ENCODE measurements at places on chromosomes 2 and 18.

DNA sequence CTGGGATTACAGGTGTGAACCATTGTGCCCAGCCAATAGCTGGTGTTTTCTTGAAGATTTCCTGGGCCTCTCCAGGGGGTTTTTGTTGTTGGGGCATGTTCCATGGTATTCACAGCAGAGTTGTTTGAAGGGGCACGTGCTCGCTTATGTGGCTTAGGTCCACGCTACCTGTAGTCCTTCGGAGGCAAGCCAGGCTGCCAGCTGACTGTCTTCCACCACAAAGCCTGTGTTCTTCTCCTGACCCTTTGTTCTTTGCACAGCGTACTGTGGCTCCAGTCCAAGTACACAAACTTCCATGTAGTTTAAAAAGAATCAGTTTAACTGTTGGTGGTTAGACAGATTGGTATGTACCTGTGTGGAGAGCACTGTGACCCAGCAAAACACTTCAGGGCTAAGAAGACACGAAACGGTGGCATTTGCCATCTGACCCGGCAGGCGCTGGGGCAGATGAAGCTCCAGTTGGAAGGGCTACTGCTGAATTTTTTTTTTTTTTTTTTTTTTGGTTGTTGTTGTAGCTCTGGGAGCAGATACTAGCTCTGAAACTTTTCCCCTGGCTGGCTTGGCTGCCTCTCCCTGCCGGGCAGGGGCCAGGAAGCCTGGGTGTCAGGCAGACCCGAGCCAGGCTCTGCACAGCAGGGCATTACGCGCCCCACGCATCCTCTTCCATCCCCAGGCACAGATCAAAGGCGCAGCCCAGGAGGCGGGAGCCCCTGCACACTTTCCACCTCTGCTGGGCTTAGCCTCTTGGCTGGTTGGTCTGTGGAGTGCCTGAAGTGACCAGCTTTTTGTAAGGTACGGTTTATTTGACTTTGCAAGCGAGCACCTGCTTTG lies 5.7 kb downstream of the GREB1 start:
- no peak for DNase-seq

- no peak for DNase-seq
Measured at GRCh38 chr2:54881759-54882158, 158.3 kb downstream of the EML6 start.

GRCh38 chr18:67216846-67217245 lies 299.7 kb downstream of the DSEL start:
- no peak for DNase-seq

DNA sequence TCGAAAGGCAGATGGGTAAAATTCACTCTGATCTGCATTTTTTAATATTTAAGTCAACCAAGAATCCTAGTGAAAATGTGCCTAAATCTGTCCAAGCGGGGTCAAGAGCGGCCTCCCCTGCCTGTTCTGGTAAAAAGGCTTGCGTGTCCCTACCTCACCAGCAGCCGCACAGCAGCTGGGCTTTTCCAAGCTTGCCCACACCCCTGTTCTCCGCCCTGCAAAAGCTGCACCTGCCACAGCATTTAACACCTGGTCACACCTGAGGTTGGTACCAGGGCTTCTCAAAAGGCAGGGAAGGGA lies 25.8 kb upstream of the TMEM182 start:
- no peak for DNase-seq

GRCh38 chr2:120012363-120012762 lies 514 bp upstream of the EPB41L5 start:
- DNase-seq: no peak

- no peak for DNase-seq
Measured at GRCh38 chr18:64379662-64380061, 230.8 kb upstream of the LINC00305 start.

GRCh38 chr2:30631051-30631671 lies 176.1 kb downstream of the CAPN13 start:
- DNase-seq: no peak

DNA sequence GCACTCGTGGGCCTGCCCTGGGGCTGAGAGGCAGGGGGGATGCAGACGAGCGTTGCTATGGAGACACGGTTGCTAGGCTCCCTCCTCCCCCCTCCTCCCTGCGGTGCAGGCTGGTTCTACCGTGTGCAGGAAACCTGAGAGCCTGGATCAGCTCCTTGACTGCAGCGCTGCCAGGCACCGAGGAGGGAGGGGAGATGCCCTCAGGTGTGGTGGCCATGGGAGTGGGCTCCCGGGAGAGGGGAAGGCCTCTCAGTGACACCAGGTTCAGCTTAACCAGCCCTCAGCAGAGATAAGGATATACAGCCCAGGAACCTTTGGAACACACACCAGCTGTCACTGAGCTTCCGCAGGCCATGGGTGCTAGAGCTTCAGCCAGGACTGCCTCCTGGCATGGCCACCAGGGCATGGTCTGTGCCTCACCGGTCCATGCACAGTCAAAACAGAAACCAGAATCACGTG lies 124.4 kb upstream of the PXDN start:
- DNase-seq: no peak

DNA sequence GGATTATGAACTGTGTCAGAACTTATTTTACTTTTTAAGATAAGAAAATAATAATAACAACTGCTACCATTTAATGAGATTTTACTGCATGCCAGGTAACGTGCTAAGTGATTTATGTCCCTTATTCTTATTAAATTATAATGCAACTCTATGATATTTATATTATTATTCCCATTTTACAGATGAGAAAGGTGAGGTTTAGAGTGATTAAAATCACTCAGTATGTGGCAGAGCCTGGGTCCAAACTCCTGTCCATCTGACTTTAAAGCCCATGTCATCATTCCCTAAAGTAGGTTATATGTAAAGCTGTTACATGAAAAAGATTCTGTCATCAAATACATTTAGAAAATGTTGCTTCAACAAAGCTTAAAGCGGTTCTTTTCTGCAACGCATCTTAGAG lies 288.8 kb upstream of the SESTD1 start:
- DNase-seq: no peak

- DNase-seq: no peak
Measured at GRCh38 chr18:33757037-33757436, 179.0 kb downstream of the ASXL3 start.

DNA sequence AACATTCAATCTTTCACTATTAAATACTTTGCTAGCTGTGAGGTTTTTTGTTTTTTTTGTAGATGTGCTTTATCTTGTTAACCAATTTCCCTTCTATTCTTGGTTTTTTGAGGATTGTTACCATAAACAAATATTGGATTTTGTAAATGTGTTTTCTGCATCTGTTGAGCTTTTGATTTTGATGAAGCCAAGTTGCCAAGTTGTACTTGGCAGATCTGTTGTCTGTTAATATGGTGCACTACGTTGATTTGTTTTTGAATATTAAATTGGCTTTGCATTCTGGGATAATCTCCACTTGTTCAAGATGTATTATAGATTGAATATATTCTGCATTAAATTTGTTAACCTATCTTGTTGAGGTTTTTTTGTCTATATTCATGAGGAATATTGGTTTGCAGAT lies 114.6 kb downstream of the VWA3B start:
- DNase-seq: no peak

GRCh38 chr2:203656522-203657287 lies 49.7 kb upstream of the CD28 start:
- no peak for DNase-seq

DNA sequence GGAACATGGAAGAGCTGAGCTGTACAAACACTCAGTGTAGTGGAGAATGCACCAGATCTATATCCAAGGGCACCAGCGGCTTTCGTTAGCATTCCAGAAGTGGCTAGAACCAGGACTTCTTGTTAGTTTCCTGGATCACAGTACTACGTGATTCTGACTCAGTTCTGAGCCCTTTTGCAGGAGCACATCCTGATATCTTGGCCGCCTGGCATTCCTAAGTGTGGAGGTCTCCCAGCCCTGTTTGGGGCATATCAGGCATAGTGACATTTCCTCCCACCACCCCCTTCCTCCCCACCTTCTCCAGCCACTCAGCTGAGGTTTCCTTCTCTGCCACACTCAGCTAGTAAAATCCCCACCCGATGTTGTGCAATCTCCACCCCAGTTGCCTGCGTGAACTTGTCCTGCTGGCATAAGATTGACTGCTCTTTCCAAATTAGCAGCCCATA lies 63.4 kb downstream of the BMP10 start:
- no peak for DNase-seq

- DNase-seq: no peak
Measured at GRCh38 chr2:113119111-113119510, 8.3 kb upstream of the IL1RN start.

- no peak for DNase-seq
Measured at GRCh38 chr2:12432985-12433625, 283.6 kb upstream of the TRIB2 start.

DNA sequence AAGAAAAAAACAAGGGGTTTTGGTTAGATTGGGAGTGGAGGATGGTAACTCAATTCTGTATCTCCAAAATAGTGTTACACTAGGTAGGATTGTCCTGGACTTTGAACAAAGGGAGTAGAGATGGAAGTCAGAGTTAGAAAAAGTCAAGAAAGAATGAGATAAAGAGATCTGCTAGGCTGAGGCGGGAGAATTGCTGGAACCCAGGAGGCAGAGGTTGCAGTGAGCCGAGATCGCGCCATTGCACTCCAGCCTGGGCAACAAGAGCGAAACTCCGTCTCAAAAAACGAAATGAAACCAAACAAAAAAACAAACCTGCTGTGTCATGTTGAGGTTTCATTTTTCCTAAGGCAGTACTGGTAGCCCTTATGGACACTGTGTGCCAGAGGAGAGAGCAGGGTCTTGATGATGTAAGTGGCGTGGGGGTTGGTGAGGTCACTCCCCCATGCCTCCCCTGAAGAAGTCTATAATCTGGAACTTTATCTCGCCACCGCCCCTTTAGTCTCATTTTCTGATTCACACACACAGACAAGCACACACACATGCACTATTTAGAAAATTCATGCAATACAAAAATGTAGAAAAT lies 10.5 kb downstream of the DRC1 start:
- DNase-seq: no peak

DNA sequence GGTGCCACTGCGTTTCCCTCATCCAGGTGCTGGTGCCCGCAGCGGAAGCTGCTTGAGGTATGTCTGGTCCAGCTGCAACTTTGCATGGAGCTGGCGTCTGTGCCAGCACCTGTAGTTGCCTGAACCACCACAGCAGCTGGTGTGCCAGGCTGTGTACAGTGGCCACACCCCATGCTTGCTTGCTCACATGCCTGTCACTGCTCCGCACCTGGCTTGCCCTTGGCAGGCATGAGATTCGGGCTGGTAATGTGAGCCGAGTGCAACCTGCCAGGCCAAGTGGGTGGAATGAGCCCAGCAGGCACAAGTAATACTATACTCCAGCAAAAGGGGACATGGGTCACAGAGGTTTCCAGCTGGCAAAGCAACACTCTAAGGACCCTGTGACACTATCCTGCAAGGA lies 1123.3 kb upstream of the ACVR2A start:
- no peak for DNase-seq

GRCh38 chr18:11655606-11655932 lies 33.5 kb upstream of the GNAL start:
- DNase-seq: no peak

DNA sequence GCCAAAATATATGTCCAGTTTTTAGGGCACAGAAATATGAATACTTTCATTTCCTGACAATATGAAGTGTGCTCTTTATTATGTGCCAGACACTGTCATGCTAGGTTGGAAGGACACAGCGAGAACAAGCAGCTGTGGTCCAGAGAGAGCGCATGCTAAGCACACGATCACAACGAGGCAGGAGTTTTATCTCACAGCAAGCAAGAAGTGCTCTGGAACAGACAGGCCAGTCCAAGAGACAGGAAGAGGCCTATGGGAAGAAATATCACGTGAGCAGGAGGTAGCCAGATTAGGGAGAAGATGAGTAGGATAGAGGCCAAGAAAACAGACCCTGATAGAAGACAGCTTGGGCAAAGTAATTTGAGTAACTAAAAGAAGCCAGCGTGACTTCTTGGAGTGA lies 135.5 kb upstream of the CAB39 start:
- DNase-seq: no peak

DNA sequence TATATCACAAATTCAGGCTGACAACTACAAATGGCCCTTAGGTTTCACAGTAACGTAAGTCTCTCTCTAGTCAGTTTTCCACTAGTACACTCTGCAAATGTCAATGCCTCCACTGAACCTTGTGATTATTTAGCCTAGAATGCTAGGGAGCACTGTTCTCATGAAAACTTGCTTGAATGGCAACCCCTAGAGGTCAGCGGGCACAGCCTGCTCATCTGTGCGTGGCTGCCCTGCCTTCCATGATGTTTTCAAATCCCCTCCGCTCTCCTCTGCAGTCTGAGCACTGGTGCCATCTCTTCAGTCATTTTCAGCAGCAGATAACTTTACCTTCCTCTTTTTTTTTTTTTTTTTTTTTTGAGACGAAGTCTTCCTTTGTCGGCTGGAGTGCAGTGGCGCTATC lies 84.1 kb upstream of the GULP1 start:
- no peak for DNase-seq

DNA sequence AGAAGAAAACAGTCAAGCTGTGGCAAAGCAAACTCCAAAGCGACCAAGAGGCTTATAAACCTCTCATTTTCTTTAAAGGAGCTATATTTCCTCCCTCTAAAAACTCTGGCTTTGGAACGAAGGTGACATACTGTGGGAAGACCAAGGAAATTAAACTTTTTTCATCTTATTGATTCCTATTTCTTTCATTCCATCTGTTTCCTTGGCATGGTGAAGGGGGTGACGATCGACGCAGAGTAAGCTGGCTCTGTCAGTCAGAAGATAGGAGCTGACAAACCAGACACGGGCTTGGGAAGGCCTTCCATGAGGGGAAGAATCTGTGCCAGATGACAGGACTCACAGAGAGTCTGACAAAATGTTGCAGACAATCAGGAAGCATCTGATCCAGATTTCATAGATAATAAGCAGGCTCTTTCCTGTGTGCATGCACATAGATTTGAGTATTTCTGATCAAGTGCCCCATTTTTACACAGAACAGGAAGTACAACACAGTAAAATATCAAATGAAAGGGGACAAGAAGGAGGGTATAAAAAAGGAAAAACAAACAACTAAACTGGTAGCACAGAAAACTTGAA lies 261.7 kb downstream of the SATB2 start:
- no peak for DNase-seq

GRCh38 chr2:35714883-35715282 lies 640.7 kb upstream of the CRIM1 start:
- DNase-seq: no peak

GRCh38 chr2:202400941-202401340 lies 24.8 kb downstream of the BMPR2 start:
- no peak for DNase-seq

DNA sequence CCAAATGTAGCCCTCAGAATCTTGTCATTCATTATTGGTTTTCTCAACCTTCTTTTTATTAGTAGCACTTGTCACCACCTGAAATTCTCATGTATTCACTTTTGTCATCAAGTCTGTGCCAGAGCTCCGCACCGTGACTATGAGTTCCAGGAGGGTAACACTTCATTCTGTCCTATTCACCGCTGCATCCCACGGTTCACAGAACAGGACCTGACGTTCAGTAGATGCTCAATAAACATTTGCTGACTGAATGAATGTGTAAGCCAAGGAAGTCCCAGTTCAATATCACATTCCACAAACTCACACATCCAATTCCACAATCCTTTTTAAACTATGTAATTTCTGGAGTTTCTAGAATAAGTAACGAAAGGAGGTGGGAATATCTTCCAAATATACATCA lies 65.5 kb downstream of the MOGAT1 start:
- no peak for DNase-seq

GRCh38 chr2:95574506-95574905 lies 17.3 kb upstream of the TRIM43 start:
- no peak for DNase-seq

GRCh38 chr2:20488201-20488641 lies 41.3 kb downstream of the RHOB start:
- DNase-seq: no peak
